Endothelial cell of umbilical vein (primary cell): ENCODE measurements at places on chromosomes 3 and 15. TPM values are rescaled to one million over a fixed set of nuclear protein-coding genes. Genes with fewer than 3 reads are reported as not detected.

DNA sequence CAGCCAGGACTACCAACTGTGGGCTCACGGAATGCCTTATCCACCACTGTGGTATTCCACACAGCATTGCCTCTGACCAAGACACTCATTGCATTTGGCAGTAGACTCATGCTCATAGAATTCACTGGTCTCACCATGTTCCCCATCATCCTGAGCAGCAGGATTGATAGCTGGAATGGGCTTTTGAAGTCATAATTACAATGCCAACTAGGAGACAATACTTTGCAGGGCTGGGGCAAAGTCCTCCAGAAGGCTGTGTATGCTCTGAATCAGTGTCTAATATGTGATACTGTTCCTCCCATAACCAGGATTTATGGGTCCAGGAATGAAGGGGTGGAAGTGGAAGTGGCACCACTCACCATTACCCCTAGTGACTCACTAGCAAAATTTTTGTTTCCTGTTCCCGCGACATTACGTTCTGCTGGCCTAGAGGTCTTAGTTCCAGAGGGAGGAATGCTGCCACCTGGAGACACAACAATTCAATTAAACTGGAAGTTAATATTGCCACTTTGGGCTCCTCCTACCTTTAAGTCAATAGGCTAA lies 58.6 kb upstream of the CCDC80 start:
- peak; percentile 50 for DNase-seq

DNA sequence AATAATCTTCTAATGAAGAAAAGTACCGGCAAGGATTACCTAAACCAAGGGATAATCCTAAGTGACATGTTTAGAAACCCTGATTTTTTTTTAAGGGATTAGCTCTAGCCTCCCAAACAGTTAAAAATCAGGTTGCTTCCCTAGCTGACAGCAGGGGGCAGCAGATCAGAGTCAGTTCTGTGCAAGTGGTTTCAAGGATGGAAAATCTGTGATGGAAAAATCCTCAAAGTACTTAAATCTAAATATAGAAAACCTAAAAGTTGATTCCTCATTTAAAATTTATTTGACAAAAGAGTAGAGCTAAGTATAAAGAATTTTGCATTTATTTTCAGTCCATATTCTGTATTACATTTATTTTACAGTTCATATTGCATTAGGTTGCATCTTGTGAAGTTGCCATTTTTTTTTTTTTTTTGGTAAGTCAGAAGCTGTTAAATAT lies 107.6 kb downstream of the PEX5L start:
- peak; percentile 52 for DNase-seq

DNA sequence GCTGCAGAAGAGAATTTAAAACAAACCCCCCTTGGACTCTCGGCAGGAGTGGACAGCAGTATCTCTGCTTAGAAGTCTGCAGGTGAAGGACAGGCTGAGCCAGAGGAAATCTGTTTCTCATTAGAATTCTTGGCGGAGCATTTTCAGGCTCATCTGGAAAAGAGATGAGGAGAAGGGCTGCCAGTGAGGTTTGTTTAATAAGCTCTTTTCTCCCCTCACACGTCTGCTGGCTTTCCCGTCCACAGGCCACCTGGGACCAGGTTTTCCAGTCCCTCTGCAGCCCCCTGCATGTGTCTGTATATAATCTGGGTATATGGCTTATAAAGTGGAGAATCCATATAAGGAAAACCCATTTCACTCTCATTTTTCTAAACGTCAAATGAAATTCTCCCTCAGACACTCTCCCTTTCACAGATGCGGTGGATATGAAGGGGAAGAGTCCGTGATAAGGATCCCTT lies 155.4 kb upstream of the TPM1 start:
- DNase-seq: no peak

DNA sequence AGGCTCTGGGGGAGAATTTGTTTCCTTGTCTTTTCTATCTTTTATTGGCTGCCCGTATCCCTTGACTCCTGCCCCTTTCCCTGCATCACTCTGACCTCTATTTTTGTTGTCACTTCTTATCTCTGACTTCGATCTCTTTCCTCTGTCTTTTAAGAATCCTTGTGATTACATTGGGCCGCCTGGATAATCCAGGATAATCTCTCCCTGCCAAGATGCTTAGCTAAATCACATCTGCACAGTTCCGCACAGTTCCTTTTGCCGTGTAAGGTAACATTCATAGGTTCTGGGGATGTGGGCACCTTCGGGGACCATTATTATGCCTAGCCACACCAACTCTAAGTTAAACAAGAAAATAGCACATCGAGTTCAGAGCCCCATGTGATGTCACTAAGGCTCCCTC lies 103.0 kb upstream of the DPPA4 start:
- DNase-seq: no peak

DNA sequence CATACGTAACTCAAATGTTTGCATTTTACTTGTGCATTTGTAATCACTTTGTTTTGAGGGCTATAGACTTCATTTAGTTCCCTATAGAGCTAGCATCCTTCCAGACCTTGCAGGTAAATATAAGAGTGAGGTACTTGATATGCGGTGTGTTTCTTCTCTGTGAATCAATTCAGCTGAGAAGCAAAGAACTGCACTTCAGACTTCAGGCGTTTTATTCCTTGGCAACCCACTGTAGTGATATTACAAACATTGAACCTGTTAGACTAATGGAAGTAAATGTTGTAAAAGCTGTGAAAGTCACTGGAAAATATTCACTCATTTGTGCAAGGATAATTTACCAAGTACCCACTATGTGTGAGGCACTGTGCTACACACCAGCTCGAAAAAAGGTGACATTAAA lies 94.1 kb upstream of the CHL1 start:
- DNase-seq: no peak

- no peak for DNase-seq
Observed at GRCh38 chr3:119099785-119100184, 46.2 kb upstream of the TEX55 start.

DNA sequence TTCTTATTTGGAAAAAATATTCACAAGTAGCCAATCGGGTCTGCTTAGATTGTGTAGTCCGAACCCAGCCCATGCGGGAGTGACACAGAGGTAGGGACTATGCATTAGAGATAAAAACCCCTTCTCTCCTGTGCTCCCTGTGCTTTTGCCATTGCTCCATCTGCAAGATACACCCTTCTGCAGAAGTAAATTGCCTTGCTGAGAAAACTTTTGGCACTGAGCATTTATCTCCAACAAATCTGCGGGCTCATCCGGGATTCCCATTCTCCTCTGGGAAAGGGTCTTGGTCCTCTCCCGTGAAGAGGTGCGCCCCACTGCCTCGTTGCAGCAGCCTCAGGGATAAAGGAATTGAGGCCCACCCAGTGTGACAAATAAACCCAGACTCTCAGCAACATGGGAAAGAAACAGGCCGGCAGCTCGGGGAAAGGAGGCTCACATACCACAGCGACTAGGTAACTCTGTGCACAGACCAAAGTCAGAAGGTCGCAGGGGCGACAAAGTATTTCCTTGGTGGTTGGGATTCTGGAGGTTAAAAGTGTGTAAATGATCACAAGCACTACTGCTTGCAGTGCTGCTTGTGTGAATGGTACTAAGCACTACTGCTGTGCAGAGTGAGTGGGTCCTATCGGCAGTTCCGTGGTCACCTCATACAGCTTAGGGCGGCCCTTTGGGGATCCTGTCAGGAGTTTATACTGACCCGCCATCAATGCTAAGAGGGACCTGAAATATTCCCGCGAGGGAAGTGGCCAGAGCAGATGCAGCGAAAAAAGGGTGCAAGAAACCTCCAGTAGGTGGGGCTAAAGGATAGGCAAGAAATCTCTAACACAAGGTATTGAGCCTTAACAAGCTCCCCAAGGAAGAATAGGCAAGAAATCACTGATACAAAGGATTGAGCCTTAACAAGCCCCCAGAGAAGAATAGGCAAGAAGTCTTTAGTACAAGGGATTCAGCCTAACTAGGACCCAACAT lies 54.3 kb downstream of the GSK3B start:
- DNase-seq: no peak

- no peak for DNase-seq
Observed at GRCh38 chr3:138418601-138419206, 15.7 kb upstream of the ESYT3 start.

- DNase-seq: no peak
Observed at GRCh38 chr3:161264852-161265251, 43.7 kb downstream of the NMD3 start.

DNA sequence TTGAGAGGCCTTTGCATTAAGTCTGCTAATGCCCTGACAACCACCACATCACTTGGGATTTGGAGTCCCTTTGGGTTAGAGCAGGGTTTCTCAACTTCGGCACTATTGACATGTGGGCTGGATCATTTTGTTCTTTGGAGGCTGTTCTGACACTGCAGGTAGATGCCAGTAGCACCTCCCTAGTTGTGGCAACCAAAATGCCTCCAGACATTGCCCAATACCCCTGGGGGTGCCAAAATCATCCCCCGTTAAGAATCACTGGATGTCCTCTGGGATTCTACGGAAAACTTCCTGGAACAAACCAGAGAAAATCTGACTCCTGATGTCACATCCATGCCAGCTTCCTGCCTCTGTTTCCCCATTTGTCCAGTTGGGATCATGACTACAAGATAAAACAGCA lies 37.2 kb upstream of the BLM start:
- DNase-seq: no peak

DNA sequence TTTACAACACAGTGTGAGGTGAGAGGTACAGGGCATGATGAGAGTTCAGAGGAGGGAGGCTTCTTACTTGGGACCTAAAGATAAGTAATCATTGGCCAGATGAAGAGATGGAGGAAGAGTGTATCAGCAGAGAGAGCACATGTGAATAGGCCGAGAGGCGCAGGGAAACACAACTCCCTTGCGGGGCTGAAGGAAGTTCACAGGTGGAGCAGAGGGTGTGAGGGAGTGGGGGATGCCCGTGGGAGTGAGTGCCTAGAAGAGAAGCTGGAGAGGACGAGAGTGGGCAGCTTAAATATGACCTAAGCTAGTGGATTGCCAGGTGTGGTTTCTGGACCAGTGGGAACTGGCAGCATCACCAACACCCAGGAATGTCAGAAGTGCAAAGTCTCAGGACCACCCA lies 98.2 kb upstream of the TBC1D5 start:
- no peak for DNase-seq

GRCh38 chr3:43998836-43999727 lies 242.6 kb upstream of the TOPAZ1 start:
- peak; percentile 6 for DNase-seq

DNA sequence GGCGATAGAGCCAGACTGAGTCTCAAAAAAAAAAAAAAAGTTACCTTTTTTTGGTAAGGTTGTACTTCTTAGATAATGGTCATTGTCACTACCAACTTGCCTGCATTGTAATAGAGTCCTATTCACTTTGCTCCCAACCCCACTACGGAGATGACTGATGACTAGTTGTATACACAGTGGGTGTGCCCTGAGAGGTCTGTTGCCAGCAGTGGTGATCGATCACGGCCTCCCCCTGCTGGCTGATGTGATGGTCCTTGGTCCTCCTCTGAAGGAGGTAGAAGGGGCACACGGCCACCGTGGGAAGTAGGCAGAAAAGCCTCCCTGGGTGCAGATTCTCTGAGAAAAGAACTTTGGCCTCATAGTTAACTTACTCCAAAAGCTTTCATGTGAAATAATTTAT lies 10.7 kb downstream of the GCNT3 start:
- DNase-seq: peak; percentile 55

- peak; percentile 32 for DNase-seq
Observed at GRCh38 chr3:43317461-43318316, 31.3 kb downstream of the SNRK start.

GRCh38 chr3:187922704-187923416 lies 177.6 kb upstream of the BCL6 start:
- no peak for DNase-seq

The P2RY1 gene
- 1.7 and 1.9 TPM in 2 replicates for total RNA-seq

The SLC27A2 gene
- total RNA-seq: not detected in 2 replicates

The DNAH12 gene
- 0.20 TPM in 1 of 2 replicates, not detected in the other for total RNA-seq

The SEMA5B gene
- 0.07 and 0.44 TPM in 2 replicates for total RNA-seq

The ESYT3 gene
- total RNA-seq: not detected in 2 replicates

The GP5 gene
- 0.11 TPM in 1 of 2 replicates, not detected in the other for total RNA-seq

The BNIP2 gene
- total RNA-seq: 90.1 and 99.2 TPM in 2 replicates

The TMED3 gene
- 105 and 114 TPM in 2 replicates for total RNA-seq
